Liver (tissue), 10 donors: ENCODE measurements at places on chromosomes 5 and 9.

DNA sequence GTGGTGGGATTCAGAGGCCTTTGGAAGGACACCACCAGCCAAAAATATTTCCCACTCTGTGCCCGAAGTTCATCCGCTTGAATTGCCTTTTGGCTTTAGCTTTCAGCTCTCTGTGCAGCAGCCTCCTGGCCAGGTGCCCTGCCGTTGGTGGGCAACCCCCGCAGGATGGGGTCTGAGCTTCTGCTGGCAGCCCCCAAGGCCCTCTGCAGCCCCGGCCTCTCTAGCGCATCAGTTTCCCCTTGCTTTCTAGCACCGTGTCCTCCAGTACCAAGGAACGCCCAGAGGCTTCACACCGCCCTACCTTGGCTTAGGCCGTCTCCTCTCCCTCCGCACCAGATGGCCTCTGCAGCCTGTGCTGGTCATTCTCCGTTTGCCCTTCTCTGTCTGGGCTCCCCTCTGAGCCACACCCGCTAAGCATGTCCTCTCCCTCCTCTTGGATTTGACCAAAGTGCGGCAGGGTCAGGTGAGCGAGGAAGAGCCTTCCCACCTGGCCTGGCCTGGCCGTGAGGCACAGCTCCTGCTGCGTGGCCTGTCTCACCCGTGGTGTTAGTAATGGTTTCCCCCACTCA lies 4.2 kb upstream of the TSC1 start:
- no peak for DNase-seq

DNA sequence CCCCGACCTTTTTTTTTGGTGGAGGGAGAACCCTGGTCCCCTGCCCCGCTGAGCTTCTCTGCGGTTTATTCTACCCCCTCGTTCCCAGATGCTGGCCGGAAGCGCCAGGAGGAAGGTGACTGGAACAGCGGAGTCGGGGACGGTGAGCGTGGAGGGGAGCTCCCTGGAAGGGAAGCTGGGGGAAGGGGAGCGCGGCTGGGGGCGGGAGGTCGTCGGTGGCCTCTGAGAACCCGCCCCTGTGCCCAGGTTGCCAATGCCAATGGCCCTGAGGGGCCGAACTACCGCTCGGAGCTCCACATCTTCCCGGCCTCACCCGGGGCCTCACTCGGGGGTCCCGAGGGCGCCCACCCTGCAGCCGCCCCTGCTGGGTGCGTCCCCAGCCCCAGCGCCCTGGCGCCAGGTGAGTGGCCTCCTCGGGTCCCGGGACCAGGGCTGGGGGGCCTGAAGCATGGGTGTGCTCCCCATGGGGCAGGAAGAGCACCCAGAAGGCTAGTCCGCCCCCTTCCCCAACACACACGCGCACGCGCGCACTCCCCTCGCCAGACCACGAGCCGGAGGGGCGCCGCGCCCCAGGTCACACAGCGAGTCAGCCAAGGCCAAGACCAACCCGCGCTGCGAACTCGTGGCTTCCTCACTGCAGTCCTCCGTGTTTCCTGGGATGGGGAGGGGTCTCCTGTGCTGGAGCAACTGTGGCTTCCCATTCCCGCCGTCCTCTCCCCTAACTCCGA lies 10.6 kb downstream of the MYOZ3 start:
- no peak for DNase-seq

- no peak for DNase-seq
Measured at GRCh38 chr9:71928376-71928775, 16.9 kb downstream of the C9orf85 start.

DNA sequence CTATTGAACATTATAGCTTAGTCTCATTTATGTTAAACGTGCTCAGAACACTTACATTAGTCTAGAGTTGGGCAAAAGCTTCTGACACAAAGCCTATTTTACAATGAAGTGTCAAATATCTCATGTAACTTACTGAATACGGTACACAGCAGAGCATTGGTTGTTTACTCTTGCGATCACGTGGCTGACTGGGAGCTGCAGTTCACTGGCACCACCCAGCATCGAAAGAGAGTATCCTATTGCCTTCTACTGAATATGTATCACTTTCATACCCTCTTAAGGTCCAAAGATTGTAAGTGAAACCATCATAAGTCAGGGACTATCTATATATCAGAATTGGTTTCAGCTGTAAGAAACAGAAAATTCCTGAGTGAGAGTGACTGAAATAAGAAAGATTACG lies 42.6 kb upstream of the OSMR start:
- no peak for DNase-seq

- no peak for DNase-seq
Measured at GRCh38 chr9:8799206-8799605, 999.6 kb upstream of the DMAC1 start.

GRCh38 chr5:31990081-31990650 lies 184.0 kb downstream of the GOLPH3 start:
- DNase-seq, result no peak

DNA sequence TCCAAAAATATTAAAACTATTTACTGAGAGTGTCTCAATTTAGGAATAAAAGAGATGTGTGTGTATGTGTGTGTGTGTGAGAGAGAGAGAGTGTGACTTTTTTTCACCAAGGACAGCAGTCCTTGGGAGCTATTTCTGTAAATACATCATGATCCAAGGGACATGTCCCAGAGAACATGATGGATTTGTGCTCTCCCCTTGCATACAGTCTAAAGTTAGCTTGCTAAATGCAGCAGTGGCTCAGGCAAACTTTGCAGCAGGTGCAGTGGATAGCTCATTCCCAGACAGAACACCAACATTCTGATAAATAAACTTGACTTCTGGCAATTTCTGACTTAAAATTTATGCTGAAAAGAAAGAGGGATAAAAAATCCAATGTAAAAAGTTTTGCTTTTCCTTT lies 55.4 kb upstream of the SGCD start:
- DNase-seq, result no peak

- DNase-seq, result no peak
Measured at GRCh38 chr9:77827104-77827784, 179.1 kb upstream of the GNA14 start.

DNA sequence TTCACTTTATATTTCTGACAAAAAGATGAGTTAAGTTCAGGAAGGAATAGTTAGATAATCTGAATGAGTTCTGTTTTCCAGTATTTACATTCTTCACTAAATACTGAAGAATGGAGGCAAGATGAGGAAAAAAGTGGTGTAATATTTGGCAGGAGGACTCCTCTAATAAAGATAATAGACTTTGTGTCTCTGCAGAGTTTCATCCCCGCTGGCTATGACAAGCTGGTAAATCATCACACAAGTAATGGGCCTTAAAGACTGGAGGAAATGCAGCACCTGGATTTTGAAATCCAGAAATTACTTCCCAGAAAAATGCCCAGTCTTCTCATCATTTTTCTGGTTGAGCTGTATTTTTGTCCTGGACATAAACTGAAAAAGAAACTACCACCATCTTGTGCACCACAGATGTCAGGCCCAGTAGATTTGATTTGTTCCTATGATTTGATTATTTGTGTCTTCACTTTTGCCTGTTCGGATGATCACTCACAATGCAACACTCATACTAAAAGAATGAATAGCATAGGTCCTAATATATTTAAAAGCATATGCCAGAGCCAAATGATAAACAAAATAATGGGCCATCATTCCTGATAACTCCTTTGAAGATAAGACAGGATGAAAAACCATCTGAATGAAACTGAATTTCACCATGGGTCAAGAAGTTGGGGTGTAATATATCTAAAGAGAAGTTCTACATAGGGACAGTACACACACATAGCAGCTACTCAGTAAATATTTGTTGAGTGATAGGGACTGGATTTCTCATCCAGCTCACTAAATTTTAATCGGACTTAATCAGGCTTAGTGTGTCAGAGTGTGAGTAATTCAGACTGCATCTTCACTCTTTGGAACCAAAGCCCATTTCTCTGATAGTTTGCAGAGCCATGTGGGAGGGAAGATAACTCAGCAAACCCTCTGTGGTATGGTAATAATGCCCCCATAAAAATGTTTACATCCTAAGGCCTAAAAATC lies 200.5 kb downstream of the HINT1 start:
- no peak for DNase-seq

- DNase-seq, result no peak
Measured at GRCh38 chr5:61866930-61867329, 439.1 kb upstream of the KIF2A start.

DNA sequence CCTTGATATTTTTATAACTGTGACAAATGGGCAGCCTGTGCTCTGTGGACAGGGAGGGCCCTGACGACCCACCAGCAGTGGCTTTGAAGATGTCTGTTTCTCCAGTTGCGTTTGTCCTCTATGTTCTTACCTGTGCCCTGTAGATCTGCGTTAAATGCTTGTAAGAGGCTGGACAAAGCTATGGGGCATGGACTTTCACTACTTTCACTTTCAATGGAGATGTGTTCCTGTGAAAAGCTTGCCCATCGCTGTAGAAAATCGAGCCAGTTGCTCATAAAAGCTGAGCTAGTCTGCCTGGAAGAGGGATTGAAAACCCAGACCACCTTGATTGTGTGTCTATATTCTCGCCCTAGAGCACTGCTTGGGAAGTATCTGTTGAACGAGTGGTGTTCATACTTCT lies 74.1 kb downstream of the PSAT1 start:
- DNase-seq, result no peak

DNA sequence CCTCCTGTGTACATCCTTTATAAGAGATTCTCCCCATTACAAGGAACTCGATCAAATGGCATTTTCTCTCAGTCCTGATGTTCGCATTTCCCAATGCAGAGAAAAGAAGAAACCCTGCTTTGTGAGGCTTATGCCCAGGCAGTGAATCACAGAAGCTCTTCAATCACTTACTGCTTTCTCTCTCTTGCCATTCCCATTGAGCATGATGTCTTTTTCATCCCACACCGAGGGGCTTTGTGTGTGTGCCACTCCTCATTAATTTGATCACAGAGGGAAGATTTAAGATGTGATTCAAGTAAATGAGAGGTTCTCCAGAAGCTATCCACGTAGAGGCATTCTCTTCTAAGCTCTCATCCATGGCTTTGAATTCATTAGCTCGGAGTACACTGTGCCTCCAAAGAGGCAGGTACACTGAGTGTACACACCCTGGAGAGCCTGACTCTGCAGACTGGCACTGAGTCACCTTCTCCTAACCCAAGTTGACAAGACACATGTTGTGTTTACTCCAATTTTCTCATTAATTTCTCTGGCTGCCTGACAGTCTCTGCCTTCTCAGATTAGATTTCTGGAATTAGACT lies 45.4 kb downstream of the MFAP3 start:
- DNase-seq, result no peak
